Mammary epithelial cell (primary cell): ENCODE measurements at places on chromosomes 5 and 9. TPM values are rescaled to one million over a fixed set of nuclear protein-coding genes. Genes with fewer than 3 reads are reported as not detected.

Gene NUTM2G
- not detected for polyA plus RNA-seq

GRCh38 chr9:126591922-126592321 lies 21.8 kb upstream of the LMX1B start:
- no peak for DNase-seq

Gene SLC6A19
- not detected for polyA plus RNA-seq

Gene GRXCR2
- not detected for polyA plus RNA-seq

DNA sequence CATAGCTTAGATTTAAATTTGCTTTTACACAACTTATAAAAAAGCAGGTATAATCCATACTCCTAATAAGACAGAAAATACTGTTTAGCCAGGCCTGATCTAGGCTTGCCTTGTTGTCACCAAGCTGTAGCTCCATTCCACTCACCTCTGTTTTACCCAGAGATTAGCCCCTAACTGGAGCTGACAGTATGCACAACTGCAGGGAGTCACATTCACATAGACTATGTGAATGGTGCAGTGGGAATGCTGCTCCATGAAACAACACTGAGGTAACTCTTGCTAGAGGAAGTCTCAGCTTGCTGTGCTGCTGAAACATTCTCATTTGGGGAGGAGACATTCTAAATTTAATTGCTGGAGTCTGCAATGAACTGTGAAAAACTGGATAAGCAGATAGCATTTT lies 209.1 kb downstream of the TMEM232 start:
- no peak for DNase-seq

DNA sequence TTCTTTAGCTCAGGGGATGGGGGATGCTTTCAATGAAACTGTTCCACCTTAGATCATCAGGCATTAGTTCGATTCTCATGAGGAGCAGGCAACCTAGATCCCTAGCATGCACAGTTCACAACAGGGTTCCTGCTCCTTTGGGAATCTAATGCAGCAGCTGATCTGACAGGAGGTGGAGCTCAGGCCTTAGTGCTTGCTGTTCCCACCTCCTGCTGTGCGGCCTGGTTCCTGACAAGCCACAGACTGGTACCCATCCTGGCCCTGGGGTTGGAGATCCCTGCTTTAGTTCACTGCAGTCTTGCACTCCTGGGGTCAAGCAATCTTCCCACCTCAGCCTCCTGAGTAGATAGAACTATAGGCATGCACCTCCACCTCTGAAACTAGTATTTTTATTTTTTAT lies 1369.8 kb upstream of the NUDT12 start:
- DNase-seq: no peak

Gene NIPAL4
- polyA plus RNA-seq: 6.1 TPM
